CD14-positive monocyte (primary cell): ENCODE measurements at places on chromosomes 16 and 17. TPM values are rescaled to one million over a fixed set of nuclear protein-coding genes. Genes with fewer than 3 reads are reported as not detected.

The CCL3 gene
- 161 TPM for polyA plus RNA-seq

- no peaks in the 10 kb centered on the region for H3K27me3 ChIP-seq
- no peaks in the 10 kb centered on the region for H3K4me1 ChIP-seq
Observed at GRCh38 chr16:76195056-76195455, 82.1 kb upstream of the CNTNAP4 start.

The CYB5B gene
- 90.4 TPM for polyA plus RNA-seq

The CCDC47 gene
- polyA plus RNA-seq = 5.5 and 15.2 TPM in 2 replicates

The CHST4 gene
- not detected for polyA plus RNA-seq
